Activated T-cell treated with anti-CD3 and anti-CD28 coated beads, Interleukin-2, amount 50 U/mL, for 24 hours (primary cell): ENCODE measurements at places on chromosomes 1 and 21.

DNA sequence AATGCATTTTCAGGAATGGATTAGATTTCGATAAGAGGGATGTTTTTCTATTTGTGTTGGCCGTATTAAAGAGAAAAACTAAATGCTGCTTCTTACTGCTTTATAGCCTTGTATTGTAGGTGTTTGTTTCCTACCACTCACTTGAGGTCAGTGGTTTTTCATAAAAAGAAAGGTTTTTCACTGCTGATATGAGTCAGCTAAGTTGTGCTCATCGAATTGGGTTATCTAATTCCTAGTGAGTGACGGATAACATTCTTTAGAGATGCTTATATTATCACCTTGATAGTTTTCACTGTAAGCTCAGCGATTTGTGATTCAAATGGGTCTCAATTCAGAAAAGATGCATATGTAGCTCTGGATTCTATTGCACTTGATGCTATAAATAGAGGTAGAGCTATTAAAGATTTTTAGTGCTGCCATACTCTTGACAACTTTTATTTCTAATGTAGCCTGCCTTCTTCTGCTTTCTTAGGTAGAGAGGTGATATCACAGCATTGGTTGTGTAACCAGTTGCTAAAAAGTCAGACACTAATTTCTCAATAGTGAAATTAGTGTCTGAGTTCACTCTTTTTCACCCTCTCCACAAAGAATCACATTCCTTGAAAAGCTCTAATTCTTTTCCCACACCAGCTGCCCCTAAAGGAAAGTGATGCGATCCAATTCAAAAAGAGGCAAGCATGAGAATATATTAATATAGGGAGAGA lies 180.0 kb downstream of the RASAL2 start:
- DNase-seq, result no peak

GRCh38 chr21:42493109-42494060 lies 2.6 kb downstream of the RSPH1 start:
- no peak for DNase-seq

- no peak for DNase-seq
Measured at GRCh38 chr1:7845761-7846160, 7.1 kb downstream of the UTS2 start.

GRCh38 chr1:225254676-225255075 lies 173.2 kb downstream of the LBR start:
- DNase-seq, result no peak

DNA sequence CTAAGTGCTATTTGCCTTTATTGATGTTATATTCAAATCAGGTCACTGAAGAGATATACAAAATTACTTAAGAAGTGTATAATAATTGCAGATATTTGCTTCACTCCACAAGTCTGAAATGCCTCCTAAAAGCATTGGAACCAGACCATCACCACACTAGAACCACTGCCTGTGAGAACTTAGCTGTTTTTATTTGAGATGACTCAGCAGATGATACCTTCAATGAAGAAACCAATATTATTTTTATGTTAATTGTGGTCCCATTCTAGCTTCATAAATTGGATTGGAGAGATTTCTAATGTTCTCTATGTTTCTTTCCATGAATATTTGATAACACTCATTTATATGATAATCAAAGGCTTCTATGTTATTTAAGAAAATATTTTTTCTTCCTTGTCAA lies 740.6 kb downstream of the KCNT2 start:
- no peak for DNase-seq

DNA sequence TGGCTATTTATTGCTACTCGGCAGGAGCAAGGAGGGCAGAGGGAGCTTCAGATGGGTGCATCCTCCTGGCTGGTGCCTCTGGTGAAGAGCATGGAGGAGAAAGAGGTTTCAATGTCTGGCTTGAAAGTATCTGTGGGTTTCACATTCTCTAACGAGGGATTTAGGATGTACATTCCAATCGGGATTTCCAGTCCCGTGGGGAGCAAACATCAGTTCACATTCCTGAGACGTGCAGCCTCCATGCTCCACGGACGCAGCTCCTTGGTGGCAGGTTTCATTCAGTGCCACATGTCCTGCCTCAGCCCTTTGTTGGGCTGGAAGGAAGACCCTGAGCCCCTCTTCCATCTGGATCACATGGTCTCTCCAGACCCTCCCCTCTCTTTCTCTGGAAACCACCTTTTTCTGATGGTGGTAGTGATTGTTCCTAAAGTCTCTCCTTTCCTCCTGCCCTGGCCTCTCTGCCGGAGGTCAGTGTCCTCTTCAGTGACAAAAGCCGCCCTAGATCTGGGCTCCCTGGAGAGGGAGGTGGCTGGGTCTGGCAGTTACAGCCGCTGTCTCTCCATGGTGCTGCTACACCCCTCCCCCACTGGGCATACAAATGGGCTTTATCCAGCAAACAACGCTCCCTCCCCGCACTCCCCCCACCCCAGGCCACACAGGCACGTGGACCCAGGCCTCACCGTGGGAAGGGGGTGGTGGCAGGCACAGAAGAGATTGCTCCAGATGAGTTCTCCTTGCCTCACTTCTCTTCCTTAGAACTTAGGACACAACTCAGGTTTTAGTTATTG lies 826 bp upstream of the CA14 start:
- no peak for DNase-seq

GRCh38 chr1:11805422-11806306 lies at the start of the genes CLCN6 and MTHFR:
TSS of gene CLCN6 (plus strand) at chr1:11806191. CDS start at chr1:11806263, 72 bp downstream.
TSS of gene MTHFR (minus strand) at chr1:11805964. CDS start at chr1:11803116, 2,848 bp downstream.
- peak; percentile 98 for DNase-seq

- DNase-seq, result no peak
Measured at GRCh38 chr1:204483791-204484190, 10.8 kb downstream of the PIK3C2B start.

- no peak for DNase-seq
Measured at GRCh38 chr1:7373876-7374562, 397.1 kb upstream of the VAMP3 start.

DNA sequence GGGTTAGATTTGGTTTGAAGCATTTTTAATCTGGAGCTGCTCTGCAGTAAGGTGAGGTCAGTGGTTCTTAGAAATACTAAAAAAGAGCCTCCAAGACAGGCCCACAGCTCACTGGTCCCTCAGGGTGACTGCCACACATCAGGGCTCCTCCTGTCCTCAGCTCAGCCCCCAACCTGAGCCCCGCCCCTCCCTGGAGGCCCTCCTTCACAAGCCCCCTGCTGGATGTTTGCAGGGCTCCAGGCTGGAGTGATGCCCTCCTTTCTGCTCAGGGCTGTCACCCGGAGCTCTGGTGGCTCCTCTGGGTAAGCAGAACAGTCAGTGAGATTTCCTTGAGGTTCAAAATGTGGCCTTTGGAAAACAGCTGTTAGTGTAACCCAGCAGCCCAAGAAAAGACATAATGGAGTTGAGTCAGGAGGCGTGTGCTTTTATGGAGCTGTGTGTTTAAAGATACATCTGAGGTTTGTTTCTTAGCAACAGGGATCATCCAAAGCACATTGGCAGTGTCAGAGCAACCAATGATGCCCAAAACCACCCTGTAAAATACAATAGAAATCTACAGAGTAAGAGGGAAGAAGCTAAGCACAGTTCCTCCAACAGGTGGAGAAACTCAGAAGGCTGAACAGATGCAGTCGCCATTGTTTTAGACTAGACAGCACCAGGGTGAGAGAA lies 21.4 kb downstream of the STUM start:
- peak; percentile 41 for DNase-seq

DNA sequence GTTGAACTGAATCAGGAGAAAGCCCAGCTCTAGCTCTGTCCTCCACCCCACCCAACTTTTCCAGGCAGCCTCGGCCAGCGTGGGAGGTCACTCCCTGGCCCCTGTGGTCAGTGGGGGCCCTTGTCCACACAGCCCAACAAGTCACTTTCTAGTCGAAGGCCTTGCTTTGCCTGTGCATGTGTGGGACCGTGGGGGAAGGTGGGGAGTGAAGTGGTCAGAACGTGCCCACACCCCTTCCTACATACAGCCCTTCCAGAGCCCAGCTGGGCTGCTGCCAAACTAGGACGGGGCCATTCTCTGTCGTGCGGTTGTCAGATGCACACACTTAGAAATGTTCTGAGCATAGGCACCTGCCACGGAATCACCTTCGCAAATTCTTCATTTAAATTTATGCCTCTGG lies 18.0 kb downstream of the FAAP20 start:
- DNase-seq, result no peak

- peak; percentile 75 for DNase-seq
Measured at GRCh38 chr1:205141236-205142101, 19.7 kb upstream of the RBBP5 start.

GRCh38 chr1:225691377-225691776 lies 38.5 kb upstream of the ENAH start:
- DNase-seq, result no peak

- no peak for DNase-seq
Measured at GRCh38 chr1:233635765-233636502, 22.0 kb downstream of the KCNK1 start.

DNA sequence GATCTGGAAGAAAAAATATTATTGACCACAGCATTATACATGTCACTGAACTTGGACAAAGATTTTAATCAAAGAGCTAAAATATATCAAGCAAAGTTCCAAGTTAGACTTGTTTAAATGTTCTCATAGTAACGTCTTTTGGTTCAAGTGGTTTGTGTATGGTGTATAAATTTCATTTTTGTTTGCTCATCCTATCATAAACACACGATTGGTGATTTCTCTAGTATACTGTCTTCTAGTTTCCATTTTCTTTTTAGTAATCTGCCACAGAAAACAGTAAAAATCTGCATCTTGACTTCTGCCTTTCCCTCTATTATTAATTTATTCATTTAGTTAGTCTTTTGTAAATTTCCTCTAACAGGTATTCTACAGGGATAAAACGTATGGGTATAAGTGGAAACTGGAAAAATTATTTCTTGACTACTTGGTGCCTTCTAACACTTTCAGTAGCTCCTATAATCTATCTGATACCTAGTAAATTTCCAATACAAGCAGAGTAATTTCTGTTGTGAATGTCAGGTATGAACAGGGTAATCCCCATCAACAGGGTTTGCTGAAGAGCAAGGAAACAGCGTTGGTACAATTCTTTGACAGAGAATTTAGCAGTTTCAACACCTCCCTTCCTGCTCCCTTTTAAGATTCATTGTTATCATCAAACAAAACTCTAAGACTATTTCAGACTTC lies 268.0 kb downstream of the PTPRC start:
- DNase-seq, result no peak

DNA sequence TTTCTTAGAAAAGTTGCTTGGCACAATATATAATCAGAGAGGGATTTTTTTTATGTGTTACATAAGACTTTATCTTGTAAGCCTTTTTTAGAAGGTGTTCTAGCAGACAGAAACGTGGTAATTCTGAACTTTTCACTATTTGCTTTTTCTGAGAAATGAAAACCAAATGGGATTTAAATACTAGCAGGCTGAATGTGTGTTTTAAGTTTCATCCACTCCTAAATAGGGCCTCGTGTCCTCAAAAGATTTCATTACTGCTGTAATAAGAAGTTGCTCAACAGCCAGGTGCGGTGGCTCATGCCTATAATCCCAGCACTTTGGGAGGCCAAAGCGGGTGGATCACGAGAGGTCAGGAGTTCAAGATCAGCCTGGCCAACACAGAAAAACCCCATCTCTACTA lies 44.7 kb upstream of the FMO2 start:
- DNase-seq, result no peak

DNA sequence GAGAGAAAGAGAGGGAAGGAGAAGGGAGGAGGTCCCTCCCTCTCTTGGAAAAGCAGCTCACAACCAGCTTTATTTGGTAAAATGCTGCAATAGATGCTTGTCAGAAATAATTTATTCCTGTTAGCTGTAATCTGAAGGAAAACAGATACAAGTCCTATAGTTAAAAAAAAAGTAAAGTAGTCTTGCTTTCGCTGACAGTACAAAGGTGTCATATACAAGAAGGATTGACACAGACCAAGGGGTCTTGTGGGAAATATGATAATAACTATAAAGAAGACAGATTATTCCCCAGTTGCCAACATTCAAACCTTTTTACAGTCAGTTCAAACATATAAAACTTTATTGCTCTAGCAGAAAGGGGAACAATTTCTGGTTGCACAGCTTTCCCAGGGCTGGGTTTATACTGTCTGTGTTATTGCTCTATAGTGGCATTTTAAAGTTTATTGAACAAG lies 145.0 kb downstream of the PBX1 start:
- DNase-seq, result no peak

- DNase-seq, result no peak
Measured at GRCh38 chr1:58017641-58018040, 528.9 kb downstream of the OMA1 start.

DNA sequence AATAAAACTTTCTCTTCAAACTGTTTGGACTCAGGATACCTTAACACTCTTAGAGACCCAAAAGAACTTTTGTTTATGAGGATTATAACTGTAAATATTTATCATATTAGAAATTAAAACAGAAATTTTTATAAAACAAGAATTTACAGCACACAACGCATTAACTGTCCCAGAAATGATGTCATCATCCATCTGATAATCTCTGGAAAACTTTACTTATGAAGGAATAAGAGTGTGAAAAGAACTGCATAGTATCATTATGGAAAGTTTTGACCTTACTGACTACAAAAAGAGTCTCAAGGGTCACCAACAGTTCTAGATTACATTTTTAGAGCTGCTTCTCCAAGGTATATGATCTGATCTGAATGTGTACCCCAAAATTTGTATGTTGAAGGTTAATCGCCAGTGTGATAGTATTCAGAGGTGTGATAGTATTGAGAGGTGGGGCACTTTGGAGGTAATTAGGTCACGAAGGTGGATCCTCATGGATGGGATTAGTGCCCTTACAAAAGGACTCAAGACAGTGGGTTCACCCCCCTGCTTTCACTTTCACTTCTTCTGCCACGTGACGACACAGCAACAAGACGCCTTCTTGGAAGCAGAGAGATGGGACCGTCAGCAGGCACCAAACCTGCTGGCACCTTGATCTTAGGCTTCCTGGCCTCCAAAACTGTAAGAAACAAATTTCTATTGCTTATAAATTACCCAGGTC lies 95.7 kb upstream of the NR5A2 start:
- DNase-seq, result no peak

DNA sequence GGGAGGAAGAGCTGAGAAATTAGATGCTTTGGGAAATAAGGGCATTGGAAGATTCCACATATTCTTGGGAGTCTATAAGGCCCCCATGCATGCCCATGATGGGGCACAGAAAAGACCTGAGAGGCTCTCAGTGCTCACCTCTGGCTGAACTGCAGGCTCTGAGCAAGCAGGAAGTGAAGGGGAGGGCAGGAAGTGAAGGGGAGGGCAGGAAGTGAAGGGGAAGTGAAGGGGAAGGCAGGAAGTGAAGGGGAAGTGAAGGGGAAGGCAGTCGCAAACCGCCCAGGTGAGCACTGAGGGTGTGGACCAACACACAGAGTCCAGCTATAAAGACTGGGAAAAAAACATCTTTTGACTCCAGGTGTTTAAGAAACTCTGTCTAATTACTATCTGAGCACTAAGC lies 3.5 kb downstream of the KRTAP10-9 start:
- peak; percentile 28 for DNase-seq

DNA sequence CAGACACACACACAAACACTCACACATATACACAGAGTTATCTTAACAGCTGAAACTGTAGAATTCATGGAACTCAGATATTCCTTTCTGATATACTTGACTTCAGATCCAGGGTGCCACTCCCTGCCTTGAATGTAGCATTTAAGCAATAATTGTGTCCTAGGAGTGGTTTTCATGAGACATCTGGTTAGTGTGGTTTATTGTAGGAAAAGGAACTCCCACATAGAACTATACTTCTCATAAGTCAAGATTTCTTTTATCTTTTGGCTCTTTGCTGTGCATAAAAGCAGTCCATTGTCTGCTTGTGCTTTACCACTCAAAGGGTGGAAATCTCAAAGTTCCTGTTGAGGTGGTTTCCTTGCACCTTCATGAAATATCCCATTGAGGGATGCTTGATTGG lies 272.6 kb upstream of the SGIP1 start:
- no peak for DNase-seq

GRCh38 chr21:43919871-43920801 lies 55.1 kb downstream of the AGPAT3 start:
- DNase-seq, result no peak

- DNase-seq, result no peak
Measured at GRCh38 chr1:150574260-150575071, 4.9 kb downstream of the MCL1 start.
